ENCODE measurements at places on chromosomes 11 and 22. TPM values are rescaled to one million over a fixed set of nuclear protein-coding genes. Genes with fewer than 3 reads are reported as not detected.

- peak; percentile 78 for DNase-seq
Observed at GRCh38 chr11:70097783-70098563, 19.9 kb downstream of the ANO1 start.

DNA sequence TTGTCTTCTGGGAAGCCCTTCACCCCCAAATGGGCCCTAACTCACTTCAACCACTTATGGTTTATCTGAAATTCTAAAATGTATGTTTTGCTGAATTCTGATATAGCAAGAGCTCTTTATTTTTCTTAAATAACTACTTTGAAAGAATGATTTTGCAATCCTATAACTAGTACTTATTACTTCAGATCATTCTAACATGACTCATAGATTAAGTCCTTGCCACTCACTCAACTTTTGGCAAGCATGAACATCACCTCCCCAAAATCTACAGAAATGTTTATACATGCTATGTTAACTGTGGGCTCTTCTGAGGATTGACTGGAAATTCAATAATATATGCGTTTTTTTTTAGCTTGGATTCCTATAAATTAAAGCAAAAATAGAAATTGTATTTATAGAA is 367.4 kb upstream of the FAT3 start:
- DNase-seq: no peak

DNA sequence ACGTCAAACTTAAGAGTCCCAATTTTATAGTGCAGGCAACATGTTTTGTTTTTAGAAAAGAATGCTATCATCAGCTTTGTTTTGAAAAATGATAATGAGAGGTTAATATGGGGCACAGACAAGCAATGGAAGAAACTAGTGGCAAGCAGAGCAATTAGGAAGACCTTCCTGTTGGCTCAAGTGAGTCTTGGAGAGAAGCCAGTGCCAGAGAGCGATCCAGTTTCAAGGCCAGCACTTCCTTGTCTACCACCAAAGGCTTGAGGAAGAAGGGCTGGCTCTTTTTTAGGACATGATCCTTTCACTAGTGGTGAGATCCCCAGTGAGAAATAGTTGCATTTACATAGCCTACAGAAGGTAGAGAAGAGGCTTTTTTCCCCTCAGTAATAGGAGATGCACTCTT is 1340.7 kb downstream of the LRRC4C start:
- DNase-seq: no peak

Gene BIRC3
- total RNA-seq: 2.8 TPM
